Activated CD8-positive, alpha-beta memory T cell treated with anti-CD3 and anti-CD28 coated beads for 4 hours (primary cell): ENCODE measurements at places on chromosomes 3 and 15.

DNA sequence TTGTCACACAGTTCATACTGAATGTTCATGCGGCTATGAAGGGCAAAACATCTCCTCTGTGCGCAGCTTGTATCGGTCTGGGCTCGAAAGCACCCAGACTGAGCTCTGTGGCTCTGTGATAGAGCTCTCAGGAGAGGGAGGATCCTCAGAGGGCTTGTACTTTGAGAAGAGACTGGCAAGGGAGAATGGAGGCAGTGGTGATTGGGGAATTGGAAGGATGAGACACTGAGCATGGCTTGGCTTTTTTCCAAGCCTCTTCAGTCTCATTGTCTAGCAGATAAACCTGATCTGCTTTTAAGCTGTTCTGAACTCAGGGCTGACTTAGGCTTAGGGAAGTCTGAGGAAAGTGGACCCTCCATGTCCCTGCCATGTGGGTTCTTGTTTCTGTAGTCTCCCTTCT is 43.0 kb downstream of the RAD54L2 start:
- DNase-seq = no peak

DNA sequence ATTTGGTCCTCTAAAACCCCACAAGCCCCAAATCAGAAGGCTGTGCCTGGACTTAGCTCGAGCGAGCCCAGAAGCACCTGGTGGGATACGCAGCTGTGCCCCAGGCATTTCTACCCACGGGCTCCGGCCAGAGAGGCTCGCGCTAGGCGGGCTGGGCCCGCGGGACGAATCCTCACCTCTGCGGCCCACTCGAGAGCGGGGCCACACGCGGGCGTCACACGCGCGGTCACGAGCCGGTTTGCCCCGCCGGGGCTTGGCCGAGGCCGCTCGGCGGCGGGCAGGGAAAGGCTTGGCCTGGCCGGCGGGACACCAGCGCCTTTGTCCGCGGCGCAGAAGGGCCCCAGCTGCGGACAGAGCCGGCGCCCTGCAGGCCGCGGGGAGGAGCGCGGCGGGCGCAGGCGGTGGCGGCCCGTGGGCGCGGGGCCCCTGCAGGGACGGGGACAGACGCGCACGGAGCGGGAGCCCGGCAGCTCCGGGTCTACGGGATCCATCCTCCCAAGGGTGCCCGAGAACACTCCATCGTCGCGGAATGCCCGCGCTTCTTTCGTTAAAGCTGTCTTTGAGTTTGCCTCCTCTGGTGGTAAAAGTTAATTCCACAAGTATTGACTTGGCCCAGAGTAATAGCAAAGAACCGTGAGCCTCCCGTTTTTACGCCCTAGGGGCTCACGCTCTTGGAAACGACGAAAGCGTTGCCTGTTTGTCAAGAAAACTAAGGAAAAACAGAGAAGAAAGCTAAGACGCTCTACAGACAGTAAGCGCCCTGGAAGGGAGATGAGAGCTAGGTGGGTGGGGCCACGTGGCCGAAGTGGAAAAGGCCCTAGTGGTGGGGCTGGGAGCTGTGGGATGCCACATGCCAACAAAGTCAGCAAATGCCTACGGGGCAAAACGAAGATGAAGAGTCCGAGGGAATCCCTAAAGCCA is 26.4 kb downstream of the TYRO3 start:
- peak; percentile 11 for DNase-seq

DNA sequence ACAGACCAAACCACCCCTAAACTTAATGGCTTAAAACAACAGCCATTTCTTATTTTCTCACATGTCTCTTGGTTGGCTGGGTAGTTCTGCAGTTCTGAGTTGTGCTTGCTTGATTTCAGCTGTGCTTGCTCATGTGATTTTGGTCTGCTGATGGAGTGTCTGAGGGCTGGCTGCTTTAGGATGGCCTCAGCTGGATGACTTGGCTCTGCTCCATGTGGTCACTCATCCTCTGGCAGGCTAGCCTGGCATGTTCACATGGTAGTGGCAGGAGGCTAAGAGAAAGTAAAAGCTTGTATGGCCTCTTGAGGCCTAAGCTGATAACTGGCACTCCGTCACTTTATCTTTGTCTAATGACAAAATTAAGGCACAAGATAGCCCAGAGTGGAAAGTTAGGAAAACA is 4.1 kb downstream of the SV2B start:
- DNase-seq = no peak

DNA sequence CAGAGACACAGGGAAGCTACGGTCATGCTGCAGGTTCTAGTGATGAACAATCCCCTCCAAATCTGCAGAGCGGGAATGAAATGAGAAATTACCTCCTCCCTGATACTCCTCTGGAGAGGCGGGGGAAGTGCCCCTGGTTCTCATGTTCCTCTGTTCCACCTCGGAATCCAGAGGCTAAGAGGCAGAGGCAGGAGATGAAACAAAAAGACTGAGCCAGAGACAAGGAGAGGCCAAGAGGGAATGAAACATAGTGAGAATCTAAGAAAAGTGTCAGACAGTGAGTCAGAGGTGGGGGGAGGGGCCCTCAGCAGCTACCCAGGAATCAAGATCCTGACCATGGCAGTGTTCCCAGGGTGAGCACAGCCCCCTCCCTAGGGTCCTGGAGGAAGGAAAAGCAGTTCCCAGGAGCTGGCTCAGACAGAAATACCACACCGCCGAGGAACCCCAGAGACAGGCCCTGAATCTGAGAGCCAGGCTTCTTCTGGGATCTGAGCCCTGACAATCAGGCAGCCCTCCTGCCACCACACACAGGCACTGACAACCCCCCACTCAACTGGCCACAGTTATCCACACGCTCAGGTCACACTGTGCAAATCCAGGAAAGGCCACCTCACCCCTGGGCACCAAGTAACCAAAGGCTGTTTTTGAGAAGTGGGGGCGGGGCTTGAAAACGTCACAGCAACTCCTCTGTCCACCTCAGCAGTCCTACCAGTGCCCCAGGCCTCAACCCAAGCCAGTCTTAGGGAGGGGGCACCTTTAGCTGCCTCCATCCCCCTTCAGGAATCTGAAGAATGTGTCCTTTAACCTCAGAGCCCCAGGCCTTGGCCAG is 2.4 kb downstream of the CSRNP1 start:
- no peak for DNase-seq

DNA sequence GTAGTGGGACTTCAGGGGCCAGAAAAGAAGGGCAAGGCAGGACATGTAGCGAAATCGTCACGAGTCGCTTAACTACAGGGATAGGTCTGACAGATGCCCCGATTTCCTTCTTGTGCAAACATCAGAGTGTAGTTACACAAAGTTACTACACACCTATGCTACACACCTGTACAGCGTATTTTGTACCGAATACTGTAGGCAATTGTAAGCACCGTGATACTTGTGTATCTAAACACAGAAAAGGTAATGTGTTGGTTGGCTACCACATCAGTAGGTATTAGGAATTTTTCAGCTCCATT is 515 bp upstream of the MTHFS start:
- no peak for DNase-seq
